ENCODE measurements at places on chromosomes 3 and 15. TPM values are rescaled to one million over a fixed set of nuclear protein-coding genes. Genes with fewer than 3 reads are reported as not detected.

Gene RAB5A
- 59.2 TPM for total RNA-seq

Gene GABRR3
- total RNA-seq: not detected

Gene ANKUB1
- total RNA-seq: not detected

Gene SLC12A1
- total RNA-seq: not detected

Gene CCR2
- 0.77 TPM for total RNA-seq

Gene UNC13C
- total RNA-seq: 0.89 TPM

Gene TICRR
- not detected for total RNA-seq

Gene LDHAL6B
- 0.54 TPM for total RNA-seq

Gene FSTL1
- total RNA-seq: 973 TPM

Gene GATM
- 29.8 TPM for total RNA-seq

Gene ACAP2
- 38.3 TPM for total RNA-seq

Data from gastroesophageal sphincter (tissue), 4 donors.